8988T (cell line): ENCODE measurements at places on chromosomes 1 and 21.

DNA sequence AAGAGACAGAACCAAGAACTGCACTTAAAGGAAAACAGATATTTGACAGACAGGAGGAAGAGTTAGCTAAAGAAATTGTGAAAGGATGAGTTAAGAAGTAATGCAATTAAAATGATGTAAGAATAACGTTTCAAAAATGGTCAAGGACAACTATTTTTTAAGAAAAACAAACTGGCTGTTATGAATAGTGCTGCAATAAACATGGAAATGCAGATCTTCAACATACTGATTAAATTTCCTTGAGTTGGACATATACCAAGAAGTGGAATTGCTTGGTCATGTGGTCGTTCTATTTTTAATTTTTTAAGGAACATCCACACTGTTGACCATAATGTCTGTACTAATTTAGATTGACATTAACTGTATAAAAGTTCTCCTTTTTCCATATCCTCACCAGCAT is 23.1 kb upstream of the PHTF1 start:
- no peak for DNase-seq

- DNase-seq = no peak
Measured at GRCh38 chr1:184483101-184483683, 96.4 kb downstream of the C1orf21 start.

DNA sequence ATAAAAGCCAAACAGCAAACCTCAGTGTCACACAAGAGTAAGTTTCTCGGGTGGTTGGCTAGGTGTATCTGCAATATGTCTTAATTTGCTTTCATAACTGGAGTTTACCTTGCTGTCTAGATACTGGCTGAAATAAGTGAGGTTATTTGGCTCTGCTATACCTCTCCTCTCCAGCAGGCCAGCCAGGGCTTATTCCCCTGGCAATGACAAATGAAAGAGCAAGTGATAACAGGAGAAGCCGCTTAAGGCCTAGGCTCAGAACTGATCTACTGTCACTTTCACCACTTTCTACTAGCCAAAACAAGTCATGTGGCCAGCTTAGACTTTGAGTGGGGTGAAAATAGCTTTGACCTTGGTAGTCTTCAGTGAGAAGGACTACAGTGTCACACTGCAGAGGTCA is 4.8 kb upstream of the RPE65 start:
- DNase-seq = no peak

DNA sequence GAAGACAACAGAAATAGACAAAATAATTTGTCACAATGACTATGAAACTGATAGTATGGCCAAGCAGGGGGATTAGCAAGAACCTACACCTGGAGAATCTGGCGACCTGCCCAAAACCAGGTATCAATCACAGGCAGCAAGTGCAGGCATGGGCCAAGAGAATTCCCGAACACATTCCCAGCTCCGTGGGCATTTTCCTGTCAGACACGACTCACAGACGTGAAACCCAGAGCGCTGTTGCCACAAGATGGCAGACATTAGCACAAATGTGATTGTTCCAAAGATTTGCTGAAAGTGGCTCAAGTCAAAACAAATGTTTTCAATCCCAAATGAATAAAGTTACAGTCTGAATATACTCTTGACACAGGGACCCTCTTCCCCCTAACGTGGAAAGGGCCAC is 36.8 kb downstream of the HLCS start:
- DNase-seq = no peak

DNA sequence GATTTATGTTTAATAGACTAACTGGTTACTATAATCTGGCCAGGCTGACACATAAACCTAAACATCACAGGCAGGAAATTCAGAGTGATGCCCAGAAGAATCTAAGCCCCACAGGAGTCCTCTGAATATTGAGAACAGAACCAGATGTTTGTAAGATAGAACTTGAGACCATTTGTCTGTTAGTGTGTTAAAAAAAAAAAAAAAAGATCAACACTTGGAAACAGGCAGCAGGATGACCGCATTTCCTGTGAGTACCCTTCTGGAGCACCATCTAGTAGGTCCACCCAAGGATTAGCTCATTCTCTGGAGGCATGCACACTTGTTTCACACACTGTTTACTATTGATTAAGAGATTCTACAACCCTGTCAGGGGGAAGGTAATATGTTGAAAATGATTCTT is 111.4 kb upstream of the VANGL1 start:
- DNase-seq = no peak

GRCh38 chr1:115832651-115833050 is 8.3 kb downstream of the NHLH2 start:
- no peak for DNase-seq

DNA sequence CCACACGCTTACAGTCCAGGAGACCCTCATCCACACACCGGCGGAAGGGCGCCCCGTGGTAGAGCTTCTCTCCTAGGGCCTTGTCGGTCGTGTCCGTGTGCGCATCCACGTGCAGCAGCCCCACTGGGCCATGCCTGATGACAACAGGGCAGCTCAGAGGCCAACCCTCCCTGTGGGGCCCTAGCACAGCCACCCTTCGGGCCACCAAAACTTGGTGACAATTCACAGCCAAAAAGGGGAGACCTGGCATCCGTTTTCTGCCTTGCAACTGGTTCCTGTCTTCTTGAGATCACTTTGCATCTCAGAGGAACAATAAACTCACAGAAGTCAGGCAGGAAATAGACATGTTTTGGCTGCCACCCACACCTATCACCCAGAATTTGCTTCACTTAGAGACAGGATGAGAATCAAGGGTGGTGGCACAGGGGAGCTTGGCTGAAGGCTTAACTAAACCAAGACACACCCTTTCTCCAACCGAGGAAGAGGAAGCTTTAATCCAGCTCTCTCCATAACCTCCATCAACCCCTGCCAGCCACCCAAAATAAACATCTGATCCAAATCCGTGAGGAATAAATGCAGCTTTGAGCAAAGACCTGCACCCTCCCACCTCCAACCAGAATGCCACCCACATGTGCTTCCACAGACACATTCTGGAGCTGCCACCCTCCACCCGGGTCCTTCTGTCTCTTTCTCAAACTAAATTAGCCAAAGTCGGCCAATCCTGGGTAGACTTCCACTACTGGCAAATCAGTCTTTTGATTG is 5.7 kb downstream of the AGMAT start:
- no peak for DNase-seq

DNA sequence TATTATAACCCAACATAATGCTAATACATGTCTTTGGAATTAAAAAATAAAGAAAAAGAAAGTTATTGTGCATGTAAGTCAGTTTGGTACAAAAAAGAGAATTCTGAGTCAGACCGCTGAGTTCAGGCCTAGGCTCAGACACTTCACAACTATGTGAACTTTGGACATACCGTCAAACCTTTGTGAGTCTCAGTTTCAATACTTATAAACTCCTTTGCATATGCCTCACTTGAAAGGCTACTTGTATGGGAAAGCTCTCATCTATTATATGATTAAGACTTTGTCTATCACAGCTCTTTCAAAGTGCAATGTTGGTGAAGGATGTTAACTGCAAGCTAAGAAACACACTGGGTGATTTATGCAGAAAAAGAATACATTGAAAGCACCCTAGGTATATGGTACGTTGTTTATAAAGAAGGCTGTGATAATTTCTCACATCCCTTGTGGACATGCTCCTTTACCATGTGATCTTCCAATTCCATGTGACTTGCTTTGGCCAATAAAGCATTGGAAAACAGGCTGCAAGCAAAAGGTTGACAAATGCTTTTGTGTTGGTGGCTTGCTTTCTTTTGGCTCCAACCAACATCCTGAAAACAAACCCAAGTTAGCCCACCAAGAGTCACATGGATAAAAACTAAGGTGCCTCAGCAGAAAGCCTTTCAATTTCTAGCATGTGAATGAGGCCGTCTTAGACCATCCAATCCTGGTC is 49.6 kb downstream of the INTS7 start:
- no peak for DNase-seq
